ENCODE measurements at places on chromosomes 13 and 19.

DNA sequence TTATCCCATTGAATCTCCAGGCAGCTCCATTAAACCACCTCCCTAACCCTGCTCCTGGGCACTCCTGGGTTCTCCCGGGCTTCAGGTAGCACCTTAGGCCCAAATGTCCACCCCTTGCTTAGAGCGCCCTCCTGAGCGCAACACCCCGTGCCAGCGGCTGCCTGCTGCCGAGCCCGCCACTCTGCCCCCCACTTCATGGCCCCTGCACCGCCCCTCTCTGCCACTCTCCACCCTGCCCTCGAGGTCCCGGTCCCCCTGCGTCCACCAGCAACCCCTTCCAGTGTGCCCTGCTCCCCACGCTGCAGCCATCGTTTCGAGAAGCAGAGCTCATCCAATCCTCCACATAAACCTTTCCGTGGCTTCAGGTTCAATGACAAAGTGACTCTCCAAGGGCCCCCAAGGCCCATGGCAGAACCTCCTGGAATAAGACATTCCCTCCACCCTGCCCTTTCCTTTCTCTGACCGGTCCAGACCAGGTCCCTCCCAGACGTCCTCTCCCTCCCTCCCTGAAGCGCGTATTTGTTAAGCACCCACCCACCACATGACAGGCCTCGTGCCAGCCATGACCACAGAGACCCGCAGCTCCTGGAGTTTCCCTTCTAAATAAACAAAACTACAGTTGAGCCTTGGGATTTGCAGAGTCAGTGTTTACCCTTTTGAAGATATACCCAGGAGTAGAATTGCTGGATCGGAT, 66.6 kb downstream of the ARHGEF18 start:
- DNase-seq, result no peak

GRCh38 chr13:83365723-83366122, 516.6 kb downstream of the SLITRK1 start:
- no peak for DNase-seq

DNA sequence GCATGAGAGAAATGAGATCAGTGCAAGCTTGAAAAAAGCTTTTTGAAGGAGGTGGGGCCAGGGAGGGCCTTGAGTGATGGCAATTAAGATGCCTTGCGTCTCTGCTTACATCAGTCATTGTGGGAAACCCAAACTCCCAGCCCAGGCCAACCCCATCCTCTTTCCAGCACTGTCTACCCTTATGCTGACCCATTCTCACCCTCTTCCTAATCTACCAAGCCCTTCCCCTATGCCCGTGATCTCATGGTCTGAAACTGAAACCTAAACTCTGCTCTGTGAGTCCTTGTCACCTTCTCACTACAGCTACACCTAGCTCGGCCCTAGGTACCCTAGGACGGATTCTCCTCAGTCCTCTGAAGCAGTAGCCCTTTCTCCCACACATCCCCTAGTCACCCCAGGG, 36.0 kb upstream of the SERP2 start:
- DNase-seq, result no peak

- no peak for DNase-seq
Observed at GRCh38 chr13:53501387-53501786, 472.8 kb downstream of the OLFM4 start.

Measured in CD4-positive, alpha-beta T cell treated with Interleukin-4 for 4 hours (primary cell).